Right ventricle myocardium superior (tissue), 1 donor: ENCODE measurements at places on chromosomes 12 and 14. TPM values are rescaled to one million over a fixed set of nuclear protein-coding genes. Genes with fewer than 3 reads are reported as not detected.

Gene ENDOU
- 0.11 TPM for total RNA-seq

Gene POU6F1
- 10.0 TPM for total RNA-seq

DNA sequence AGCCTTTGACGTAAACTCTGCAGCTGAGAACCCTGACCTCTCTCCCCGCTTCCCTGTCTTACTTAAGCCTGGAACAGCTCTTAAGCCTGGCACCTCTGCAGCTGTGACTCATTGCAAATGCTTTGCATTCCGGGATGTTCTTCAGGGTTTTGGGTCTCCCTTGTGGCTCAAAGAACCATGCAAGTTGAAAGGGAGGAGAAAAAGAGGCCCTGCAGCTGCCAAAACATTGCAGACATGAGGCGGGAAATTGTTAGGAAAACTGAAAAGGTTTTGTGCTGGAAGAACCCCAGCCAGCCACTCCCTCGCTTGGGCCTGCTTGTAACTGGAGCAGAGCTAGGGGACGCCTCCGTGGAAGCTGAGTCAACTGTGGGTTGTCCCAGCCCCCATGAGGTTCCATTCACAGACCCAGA lies 60.2 kb upstream of the FERMT2 start:
- DNase-seq: peak; percentile 84

DNA sequence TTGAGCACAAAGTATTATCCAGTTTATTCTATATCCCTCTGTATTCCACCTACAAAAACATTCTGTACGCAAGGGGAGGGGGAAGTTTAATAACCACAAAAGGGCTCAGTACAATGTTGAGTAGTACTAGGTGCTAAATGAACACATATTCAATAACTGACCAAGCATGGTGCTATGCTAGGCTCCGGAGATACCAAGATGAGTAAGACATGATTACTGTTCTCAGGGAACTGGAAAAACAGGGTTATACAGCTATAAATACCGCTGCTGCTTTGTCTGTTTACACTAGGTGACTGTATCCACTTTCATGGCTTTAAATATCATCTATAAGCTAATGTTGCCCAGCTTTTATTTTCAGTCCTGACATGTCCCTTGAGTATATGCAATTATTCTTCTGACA lies 135.8 kb downstream of the INSM2 start:
- no peak for DNase-seq

- peak; percentile 81 for DNase-seq
Measured at GRCh38 chr12:1936406-1937320, 18.2 kb upstream of the CACNA2D4 start.

Gene FBLN5
- total RNA-seq: 70.5 TPM

DNA sequence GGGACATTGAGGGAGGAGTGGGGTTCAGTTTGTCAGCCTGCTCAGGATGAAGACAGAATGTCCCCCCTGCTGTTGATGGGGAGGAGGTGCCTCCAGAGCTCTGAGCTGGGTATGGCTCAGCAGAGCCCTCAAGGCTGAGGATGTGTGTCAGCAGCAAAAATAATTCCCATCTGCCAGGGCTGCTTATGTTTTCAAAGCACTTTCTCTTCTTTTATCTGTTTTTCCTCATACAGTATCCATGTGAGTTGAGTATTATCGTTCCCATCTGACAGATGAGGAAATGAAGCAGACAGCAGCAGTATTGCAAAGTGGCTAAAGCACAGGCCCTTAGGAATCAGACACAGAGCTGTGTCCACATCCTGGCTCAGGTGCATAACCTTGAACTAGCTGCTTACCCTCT lies 94.1 kb downstream of the SLC8A3 start:
- DNase-seq: no peak

GRCh38 chr14:31038521-31039166 lies 12.5 kb upstream of the STRN3 start:
- no peak for DNase-seq

- DNase-seq: no peak
Measured at GRCh38 chr12:81094718-81095360, 17.0 kb downstream of the ACSS3 start.

- DNase-seq: no peak
Measured at GRCh38 chr12:83224012-83224411, 537.3 kb downstream of the TMTC2 start.

DNA sequence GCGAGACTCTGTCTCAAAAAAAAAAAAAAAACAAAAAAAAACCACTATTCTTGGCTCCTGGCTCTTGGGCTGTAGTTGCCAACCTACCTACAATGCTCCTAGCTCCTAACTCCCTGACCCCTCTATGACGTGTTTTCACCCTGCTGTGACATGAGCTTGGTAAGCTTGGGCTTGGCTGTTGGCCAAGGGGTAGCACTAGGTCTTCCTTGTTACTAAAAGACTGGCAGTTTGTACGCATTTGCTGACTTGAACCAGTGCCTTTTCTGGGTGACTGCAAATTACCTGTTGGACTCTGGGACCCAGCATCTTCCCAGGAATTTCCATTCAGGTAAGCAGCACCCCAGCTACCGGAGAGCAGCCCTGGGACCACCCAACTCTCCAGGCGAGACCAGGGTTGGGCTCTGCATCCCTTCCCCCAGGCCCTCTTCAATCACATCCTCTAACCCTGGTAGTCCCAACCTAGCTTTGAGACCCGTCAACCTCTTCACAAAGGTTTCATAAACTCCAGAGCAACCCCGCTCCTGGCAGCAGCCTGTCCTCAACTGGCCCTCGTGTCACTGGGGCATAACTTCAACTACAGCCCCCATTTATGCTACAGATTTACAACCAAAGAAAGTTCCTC lies 8.3 kb downstream of the CDK2AP1 start:
- no peak for DNase-seq

- no peak for DNase-seq
Measured at GRCh38 chr14:81474148-81474492, 59.5 kb downstream of the SEL1L start.

Gene VSIG10
- 12.0 TPM for total RNA-seq

GRCh38 chr14:99601361-99601831 lies 2.6 kb downstream of the CCDC85C start:
- DNase-seq: no peak

Gene TMEM229B
- 2.3 TPM for total RNA-seq

Gene DNAH10
- total RNA-seq: 0.08 TPM

DNA sequence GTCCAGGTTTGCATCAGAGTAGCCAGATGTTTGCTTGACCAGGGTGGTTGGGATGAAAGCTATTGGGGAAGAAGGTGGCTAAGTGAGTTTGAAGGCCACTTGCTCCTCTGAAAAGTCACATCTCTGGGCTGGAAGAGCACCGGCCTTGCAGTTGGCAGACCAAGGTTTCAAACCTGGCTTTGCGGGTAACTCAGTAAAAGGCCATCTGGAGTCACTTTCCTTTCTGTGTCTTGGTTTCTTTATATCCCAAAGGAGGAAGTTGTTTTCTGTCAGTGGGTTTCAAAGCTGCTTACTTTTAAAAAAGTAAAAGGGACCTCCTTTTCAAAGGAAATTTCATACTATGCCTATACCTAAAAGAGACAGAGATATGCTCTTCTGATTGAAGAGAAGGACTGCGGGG lies 26.2 kb upstream of the CMA1 start:
- no peak for DNase-seq

DNA sequence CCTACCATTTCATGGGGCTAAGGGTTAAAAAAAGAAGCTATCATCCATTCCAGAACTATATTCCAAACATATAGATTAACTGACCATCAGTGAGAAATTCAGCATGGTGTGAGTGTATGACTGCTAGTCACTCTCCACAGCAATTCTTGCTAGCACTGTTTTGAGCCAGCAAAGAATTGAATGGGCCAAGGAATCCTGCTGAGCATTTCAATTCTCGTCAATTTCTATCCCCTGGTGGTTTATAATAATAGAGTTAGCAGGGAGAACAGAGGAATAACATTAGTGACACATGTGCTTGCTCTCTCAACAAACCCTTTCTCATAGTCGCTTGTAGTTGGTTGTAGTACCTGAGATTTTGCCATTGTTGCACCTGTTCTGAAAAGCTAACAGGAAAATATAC lies 7.2 kb downstream of the MBIP start:
- DNase-seq: no peak

- DNase-seq: no peak
Measured at GRCh38 chr12:98580695-98581094, 12.8 kb upstream of the SLC25A3 start.

Gene BEGAIN
- total RNA-seq: 0.46 TPM

DNA sequence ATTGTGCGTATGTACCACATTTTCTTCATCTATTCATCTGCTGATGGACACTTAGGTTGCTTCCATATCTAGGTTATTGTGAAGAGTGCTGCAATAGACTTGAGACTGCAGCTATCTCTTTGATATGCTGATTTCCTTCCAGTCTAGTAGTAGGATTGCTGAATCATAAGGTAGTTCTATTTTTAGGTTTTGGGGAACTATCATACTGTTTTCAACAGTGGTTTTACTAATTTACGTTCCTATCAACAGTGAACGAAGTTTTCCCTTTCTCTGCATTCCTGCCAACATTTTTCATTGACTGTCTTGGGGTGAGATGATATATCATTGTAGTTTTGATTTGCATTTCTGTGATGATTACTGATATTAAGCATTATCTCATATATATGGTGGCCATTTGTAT lies 482.2 kb downstream of the SLC16A7 start:
- DNase-seq: no peak

- no peak for DNase-seq
Measured at GRCh38 chr14:20440465-20440864, 4.5 kb upstream of the KLHL33 start.

DNA sequence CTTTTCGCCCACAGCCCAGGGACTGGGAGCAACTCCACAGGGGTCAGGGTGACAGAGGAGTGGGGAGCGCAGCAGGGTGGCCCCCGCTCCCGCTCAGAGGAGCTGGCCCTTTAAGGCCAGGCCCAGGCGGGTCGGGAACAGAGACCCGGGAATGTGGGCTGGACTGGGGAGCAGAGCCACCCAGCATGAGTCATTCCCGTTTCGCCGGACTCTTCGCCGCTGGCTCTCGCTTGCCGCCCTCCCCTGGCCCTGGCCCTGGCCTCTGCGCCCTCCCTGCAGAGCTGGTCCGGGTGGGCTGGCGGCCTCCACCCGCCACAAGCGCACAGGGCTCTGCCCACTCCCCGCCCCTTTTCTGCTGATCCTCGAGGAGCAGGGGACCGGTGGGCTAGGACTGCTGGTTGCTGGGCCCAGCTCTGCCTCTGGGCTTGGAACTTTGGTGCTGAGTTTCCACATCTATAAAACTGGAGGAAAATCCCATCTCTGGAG lies 92.8 kb downstream of the NINJ2 start:
- DNase-seq: peak; percentile 86

- no peak for DNase-seq
Measured at GRCh38 chr12:75917715-75918114, 113.9 kb downstream of the PHLDA1 start.

Gene PMCH
- not detected for total RNA-seq

DNA sequence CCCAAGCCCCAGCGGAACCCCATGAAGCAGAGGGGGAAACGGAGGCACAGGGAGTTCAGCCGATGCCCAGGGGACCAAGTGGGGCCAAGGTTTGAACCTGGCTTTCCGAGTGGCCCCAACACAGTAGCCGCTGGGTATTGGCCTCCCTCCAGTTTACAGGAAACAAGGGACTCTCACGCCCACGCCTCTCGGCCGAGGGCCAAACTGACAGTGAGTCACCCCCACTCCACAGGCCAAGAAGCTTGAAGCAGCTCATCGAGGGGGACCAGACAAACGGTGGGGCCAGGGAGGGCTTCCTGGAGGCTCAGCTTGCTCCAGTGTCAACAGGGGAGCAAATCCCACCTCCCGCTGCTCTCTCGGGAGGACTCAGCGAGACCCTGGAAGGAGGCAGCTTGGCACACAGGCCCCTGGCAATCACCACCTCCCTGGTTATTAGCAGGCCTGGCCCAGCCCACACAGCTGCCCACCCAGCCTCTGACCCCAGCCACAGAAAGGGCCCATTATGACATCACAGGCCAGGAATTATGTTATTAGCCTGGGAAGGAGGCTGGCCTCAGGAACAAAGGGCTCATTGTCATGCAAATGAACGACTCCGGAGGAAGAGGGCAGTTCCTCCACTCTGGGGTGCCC lies 54.6 kb downstream of the NCOR2 start:
- DNase-seq: peak; percentile 92

DNA sequence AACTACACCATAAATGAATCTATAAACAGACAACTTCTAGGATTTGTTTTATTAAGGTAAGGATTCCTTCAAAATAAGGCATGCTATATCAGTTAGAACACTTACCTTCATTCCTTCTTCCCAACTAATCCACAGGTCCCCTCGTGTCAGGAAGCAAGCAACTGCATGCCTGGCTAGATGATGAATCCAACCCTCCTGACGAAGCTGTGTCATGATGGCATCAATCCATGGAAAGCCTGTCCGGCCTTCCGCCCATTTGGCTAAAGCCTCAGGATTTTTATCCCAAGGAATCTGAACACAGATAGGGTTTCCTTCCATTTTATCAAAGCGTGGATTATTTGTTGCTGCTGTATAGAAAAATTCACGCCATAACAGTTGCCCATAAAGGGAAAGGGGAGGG lies 12.5 kb upstream of the MTERF2 start:
- no peak for DNase-seq

DNA sequence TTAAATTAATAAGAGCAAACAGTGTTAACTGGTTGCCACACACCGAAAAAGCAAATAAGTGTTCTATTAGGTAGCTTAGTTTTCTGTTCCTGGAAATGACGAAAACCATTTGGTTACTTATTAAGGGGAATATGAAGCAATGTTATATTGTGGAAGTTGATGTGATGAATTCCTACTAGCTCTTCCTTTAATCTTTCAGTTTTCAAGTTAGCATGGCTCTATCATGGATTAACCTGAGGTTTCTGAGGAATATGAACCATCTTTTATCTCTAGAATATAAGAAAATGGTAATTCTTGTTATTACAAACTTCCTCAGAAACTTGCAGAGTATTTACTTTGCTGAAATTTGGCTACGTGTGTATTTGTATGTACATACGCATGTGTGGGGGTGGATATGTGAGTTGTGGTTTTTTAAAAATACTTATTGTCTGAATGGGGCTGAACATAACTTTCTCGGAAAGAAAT lies 245.7 kb downstream of the KCNC2 start:
- DNase-seq: no peak

GRCh38 chr14:38485026-38485425 lies 229.1 kb upstream of the CLEC14A start:
- DNase-seq: no peak

DNA sequence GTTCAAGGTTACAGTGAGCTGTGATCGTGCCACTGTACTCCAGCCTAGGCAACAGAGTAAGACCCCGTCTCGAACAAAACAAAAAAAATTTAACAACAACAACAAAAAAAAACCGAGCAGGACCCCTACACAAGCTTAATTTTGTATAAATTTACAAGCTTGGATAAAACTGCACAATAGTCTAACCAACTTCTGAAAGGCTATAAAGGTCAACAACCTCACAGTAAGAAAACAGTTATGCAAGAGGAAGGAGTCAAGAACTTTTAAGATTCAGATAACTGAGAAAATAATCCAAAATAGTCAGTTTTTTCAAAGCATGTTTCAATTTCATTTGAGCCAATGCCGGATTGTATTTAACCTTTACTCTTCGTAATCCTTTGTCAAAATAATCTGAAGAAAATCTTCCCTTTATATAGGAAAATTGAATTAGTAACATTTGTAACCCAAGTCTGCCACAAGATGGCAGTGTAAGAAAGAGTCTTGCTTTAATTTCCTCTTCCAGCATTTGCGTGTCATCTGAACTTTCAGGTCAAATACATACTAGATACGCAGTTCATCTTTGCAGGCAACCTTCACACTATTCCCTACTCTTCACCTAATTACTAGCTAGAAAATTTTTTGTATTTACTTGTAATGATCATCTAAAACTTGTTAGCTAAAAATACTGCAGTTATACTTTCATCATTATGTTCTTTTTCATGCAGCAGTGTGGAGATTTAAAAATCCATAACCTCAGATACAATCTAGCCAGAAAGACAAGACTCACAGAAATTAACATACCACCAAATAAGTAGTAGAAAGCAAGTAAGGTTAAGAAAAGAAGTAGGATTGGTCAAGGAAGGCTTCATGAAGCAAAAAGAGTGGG lies 5.8 kb downstream of the CCNB1IP1 start:
- no peak for DNase-seq
